ENCODE measurements at places on chromosomes 1 and 21.

- DNase-seq = no peak
Observed at GRCh38 chr21:22925032-22925431, 1926.8 kb downstream of the NCAM2 start.

DNA sequence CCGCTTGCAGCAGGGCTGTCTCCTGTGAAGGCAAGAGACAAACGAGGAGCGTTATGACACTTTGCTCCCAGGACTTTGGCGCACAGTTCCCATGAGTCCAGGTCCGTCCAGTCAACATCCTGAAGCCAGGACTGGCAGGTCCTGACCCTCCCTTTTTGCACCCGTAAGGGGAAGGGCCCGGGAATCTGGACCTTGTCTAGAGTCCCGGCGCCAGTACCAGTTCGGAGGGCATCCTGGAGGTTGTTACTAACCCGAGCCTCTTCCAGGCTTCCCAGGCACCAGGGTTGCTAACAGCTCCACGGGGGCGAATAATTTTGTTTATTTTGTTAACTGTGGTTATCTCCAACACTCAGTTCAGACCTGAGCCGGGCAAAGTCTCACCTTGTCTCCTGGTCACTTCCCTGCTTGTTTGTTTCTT lies 682 bp upstream of the RWDD3 start:
- no peak for DNase-seq

GRCh38 chr21:30209601-30210000 lies 6.3 kb downstream of the CLDN8 start:
- no peak for DNase-seq

DNA sequence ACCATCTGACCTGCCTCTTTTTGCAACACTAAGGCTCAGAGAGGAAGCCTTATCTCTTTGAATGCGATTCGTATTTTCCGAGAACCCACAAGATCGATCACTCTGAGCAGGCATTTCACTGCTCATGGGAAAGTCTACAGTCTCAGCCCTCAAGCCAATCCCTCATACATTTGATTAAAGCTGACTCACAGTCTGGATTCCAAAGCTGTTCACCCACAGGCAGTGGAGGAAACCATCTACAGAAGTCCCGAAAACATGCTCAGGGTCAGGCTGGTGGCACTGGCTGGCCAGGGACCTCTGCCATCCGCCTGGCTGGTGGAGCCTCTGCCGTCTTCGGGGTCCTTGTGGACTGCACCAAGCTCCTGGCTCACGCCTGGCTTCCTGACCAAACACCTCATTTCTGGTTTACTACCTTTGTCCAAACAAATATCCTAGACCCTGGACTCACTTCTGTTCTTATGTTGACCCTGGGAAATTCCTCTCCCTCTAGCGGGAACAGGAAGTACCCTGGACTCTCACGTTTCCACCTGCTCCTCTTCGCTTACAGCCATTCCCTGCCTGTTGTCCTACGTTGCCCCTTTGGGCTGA lies 650.0 kb downstream of the SMYD3 start:
- DNase-seq = no peak

GRCh38 chr1:200081969-200082245 lies 54.4 kb downstream of the NR5A2 start:
- DNase-seq = no peak

DNA sequence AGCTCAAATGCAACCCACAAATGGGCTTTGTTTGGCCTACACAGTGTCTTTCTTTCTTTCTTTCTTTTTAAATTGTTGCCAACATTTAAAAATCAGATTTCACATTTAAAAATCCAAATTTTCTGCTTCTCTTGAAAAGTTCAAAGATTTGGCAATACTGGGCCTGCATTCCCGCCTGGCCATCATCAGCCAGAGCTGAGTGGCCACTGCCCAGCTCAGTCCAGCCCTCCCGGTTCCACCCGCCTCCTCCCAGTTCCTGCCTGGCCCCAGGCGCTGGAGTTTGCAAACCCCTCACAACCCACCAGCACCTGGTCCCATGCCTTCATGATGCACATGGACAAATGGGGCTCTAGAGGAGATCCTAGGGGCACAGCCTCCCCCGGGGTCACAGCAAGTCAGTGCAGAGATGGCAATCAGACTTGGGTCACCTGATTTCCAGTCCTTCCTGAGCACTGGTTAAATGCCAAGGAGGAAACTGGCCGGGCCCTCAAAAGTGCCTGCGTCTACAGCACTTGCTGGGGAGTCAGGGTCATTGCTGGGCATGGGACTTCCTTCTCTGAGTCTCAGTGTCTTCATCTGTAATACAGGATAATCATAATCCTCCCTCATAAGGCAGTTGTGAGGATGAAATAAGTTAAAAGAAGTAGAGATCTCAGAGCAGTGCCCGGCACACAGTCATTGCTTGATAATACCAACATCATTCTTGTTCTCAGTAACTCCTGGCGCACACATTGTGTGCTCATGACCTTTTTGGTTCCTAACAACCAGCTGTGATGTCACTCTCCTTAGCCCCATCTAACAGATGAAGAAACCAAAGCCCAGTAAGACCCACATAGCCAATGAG lies 41.0 kb upstream of the LAPTM5 start:
- no peak for DNase-seq

- no peak for DNase-seq
Observed at GRCh38 chr1:185860859-185861258, 126.7 kb downstream of the HMCN1 start.

DNA sequence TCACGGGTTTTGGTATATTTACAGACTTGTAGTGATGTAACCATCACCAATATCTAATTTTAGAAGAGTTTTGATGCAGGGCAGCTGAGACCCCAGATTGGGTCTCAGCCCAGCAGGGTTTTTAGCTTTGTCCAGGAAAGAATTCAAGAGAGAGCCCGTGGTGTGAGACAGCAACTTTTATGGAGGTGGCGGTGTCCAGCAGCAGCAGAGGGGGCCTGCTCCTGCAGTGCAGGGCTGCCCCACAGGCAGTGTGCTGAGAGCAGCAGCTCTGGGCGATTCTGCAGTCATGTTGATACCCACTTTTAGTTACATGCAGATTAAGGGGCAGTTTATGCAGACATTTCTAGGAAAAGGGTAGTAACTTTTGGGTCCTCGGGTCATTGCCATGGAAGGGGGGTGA lies 1.8 kb upstream of the EPHX1 start:
- DNase-seq = no peak

- no peak for DNase-seq
Observed at GRCh38 chr1:179805291-179806195, 62.5 kb downstream of the FAM163A start.

DNA sequence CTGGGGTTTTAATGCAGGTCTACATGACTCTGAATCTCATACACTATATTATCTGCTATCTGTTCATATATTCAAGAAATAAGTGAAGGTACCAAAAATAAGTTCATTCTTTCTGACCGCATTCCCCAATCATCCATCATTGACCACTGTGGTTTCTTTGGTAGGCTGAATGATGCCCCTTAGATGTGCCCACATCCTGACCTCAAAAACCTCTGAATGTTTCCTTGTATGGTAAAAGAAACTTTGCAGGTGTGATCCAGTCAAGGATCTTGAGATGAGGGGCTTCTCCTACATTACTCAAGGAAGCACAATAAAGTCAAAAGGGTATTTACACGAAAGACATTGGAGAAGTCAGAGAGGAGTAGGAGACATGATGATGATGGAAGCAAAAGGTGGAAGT lies 60.6 kb upstream of the LRRC8B start:
- no peak for DNase-seq

- no peak for DNase-seq
Observed at GRCh38 chr21:37199057-37199924, 67.8 kb downstream of the VPS26C start.

DNA sequence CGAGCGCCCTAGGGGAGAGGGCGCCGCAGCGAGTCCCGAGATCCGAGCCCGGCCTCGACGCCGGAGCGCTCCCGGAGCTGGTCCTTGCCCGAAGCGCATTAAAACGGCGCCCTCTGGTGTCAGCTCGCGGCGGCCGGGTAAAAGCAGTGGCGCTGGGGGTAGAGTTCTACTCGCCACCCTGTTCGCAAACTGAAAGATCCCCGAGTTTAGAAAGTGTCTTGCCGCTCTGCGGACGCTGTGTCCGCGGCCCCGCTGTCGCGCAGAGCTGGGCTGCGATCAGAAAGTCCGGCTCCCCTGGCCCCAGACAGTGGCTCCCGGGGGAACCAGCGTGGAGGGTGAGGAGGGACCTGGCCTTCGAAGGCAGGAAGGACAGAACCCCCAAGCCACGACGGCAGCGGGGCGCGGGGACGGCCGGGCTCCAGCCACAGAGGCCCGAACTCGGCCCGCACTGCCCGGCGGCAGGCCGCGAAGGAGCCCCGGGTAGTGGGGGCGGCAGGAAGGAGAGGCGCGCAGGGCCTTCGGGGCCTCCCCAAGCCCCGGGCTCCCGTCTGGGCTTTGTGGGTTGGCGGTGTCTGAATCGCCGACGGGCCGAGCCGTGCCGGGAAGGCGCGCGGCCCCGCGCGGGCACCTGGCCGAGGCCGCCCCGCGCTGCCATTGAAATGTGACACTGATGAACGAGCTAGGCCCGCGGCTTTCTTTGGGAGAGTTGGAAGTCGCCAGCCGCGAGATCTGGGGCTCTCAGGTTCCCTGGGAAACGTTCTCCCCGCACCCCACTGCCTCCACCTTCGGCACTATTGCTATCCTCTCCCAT lies 39.1 kb upstream of the NFIA start:
- DNase-seq = peak; percentile 87

DNA sequence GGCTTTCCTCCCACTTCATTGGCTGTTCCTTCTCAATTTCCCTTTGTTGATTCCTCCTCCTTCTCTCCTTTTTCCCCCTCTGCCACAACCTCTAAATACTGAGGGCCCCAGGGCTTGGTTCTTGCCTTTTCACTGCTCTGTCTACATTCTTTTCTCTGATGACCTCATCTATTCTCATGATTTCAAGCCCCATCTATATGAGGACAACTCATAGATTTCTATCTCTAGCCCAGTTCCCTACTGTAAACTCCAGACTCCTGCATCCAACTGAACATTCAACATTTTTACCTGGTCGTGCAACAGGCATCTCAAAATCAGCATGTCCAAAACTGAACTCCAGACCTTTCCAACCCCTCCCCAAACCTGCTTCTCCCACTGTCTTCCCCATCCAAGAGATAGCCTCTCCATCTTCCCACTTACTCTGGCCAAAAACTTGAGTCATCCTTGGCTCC lies 11.5 kb upstream of the SLC9A1 start:
- DNase-seq = no peak

GRCh38 chr21:37863842-37864241 lies 52.4 kb downstream of the KCNJ6 start:
- no peak for DNase-seq

DNA sequence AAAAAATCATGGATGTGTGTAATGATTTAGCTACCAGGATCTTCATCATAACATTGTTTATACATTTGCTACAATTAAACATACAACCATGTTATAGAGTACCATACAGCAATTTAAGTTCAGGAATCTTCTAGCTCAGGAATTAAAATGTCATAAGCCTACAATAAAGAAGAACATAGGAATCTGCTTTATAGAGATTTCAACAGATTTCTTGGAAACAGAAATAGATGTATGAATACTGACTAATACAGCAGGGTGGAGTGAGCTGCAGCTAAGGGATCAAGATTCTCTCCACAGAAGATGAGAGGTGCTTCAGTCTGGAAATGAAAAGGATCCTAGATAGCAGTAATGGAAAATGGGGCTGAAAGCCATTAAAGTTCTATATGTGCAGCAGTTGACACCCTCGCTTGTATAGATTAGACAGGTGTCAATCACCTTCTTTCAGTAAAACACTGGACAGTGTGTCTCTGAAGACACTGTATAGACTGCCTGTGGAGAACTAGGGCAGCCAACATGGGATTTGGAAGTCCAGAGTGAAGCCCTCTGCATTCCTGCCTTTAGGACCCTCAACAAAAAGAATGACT lies 73.9 kb downstream of the DNTTIP2 start:
- DNase-seq = no peak

DNA sequence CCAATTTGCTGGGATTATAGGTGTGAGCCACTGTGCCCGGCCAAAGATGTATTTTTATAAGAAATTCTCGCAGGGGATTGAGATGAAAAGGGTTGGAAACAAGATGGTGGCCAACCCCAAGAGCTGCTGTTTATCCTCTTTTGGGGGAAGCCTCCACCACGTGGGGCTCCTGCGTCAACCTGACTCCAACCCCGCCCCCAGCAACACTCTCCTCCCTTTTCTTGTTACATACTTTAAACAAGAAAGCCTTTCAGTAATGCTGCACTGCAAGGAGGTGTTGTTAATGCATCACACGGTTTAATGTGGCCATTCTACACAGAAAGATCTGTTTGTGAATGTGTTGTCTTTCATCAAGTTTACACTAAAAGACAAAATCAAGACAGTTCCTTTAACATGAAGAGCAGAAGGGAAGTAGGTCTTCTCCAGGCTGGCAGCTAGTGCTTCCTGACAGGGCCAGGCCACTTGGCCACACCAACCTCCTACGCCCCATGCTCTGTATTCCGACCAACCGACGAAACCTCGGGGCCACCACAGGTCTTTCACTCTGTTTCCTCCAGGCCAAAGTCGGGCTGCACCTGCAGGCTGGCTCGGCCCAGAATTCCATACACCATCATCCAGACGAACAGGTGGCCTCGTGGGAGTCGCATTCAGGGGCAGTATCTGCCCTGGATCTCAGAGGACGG lies 25.9 kb downstream of the C2CD2 start:
- DNase-seq = no peak

DNA sequence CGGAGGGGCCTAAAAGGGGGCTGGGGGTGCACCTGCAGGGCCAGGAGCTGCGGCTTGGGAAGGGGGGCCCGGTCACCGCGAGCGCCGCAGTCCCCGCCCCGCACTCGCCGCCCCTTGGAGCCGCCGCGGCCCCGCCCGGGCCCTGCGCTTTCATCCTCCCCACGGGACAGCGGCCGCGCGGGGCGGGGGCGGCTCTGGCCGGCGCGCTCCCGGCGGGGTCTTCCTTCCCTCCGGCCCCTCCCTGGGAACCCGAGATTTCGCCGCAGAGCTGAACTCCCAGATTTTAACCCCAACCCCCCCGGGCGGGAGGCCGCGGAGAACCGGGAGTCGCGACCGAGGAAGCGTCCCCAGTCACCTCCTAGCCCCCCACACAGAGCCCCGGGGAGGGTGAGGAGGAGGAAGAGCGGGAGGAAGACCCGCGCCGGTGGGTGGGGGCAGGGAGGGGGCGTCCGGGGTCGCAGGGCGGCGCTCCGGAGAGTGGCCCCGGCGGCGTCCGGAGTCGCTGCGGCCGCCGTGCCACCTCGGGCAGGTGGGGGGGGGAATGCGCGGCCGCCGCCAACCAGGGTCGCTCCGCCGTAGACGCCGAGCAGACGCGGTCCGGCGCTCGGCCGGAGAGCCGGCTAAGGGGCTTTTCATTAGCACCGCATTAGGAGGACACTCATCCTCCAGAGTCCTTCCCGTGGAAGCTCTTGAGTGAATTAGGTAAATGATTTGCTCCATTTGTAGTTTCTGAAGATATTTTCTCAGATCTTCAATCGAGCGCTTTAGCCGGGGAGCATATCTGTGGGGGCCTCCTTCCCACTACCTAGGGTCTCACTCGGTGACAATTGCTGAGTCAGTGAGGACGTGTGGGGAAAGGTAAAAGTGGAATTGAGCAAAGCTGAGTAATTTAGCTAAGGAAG lies 31.6 kb upstream of the NFIA start:
- no peak for DNase-seq

Data from activated CD8-positive, alpha-beta memory T cell treated with anti-CD3 and anti-CD28 coated beads, Interleukin-2, amount 50 U/mL, for 4 hours (primary cell).